ENCODE measurements at places on chromosomes 1 and 21.

DNA sequence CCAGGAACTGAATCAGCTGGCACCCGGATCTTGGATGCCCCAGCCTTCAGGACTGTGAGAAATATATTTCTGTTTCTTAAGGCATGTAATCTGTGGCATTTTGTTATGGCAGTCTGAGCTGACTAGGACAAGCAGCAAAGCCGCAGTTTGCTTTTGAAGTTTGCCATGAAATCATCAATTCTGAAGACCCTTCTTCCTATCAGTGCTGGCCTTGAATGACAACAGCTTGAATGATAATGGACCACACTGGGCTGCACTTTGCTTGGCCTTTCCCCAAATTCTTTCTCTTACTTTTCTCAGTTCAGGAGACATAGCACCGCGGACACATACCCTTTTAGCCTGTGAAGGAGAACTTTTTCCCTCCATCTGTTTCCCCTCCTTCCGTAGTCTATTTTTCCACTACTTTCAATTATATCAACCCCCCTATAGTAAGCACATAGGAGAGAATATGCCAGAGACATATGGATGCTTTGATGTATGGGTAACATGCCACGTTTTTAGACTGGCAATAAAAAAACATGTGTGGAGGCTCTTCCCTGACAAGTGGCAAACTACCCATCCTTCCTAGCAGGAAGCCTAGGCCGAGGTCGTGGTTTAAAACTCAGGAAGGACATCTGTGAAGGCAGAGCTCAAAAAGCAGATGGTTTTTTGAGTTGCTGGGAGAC is 42.9 kb downstream of the HLX start:
- peak; percentile 50 for DNase-seq

- no peak for DNase-seq
Observed at GRCh38 chr1:224494343-224494742, 59.7 kb upstream of the WDR26 start.

- no peak for DNase-seq
Observed at GRCh38 chr1:71572038-71572437, 491.2 kb upstream of the ZRANB2 start.

- DNase-seq = no peak
Observed at GRCh38 chr1:227889047-227889862, 58.5 kb downstream of the WNT9A start.

DNA sequence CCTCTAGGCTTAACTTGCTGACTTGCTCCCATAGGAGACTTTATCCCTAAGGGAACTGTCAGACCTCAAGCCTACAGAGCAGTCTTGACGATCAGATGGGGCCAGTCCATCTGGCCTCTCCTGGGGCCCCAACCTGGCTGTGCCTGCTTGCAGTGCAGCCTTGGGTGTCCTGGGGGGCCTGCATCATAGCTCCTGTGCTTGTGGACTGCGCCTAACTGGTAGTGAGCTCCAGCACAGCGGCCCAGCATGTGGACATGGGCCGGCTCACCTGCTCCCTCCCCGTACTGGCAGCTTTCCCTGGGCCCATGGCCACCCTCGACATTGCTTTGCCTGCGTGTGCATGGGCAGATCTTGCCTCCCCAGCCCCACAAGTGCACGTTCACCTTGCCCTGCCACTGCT is 76.1 kb downstream of the INTS7 start:
- DNase-seq = no peak

- no peak for DNase-seq
Observed at GRCh38 chr1:219985169-219985568, 56.8 kb upstream of the SLC30A10 start.

DNA sequence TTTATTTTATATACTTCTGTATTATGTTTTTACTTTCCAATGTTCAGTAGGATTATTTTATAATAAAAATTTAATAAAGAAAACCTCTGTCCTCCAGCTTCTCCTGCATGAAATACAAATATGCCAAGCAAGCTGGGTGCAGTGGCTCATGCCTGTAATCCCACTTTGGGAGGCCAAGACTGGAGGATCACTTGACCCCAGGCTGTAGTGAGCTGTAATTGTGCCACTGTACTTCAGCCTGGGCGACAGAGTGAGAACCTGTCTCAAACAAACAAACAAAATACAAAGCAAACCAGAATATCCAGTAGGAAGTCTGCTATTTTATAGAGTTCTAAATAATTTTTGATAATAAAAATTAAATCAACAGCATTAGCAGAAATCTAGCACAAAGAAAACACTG is 168.8 kb downstream of the EIF4G3 start:
- no peak for DNase-seq

- no peak for DNase-seq
Observed at GRCh38 chr1:12636098-12636950, 7.6 kb upstream of the AADACL4 start.

- no peak for DNase-seq
Observed at GRCh38 chr1:37724575-37724974, 32.3 kb downstream of the CDCA8 start.

DNA sequence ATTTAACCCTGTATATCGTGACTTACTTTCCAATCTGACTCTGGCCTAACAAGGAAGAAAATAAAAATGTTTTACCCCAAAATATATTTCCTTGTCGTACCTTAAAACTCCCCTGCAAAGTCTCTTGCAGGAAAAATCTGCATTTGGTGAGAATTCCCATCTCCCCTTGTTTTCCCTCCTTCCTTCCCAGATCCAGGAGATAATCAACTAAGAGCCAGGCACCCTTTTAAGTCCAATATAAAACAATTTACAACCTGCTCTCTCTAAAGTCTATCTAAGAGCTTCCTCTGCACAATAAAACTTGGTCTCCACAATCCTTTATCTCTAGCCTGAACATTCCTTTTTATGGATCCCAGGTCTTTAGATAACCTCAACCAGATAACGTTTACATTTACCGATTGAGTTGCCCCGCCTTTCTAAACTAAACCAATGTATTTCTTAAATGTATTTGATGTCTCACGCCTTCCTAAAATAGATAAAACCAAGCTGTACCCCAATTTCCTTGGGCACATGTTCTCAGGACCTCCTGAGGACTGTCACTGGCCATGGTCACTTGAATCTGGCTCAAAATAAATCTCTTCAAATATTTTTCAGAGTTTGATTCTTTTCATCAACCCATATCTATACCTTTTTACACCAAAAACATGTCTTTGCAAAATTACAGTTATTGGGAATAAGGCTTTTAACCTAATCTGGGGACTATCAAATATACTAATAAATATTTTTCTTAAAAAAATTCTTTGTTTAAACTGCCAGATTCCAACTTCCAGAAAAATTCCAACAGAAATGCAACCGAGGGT is 993 bp downstream of the DDX59 start:
- no peak for DNase-seq

GRCh38 chr1:182370532-182370931 is 21.1 kb downstream of the GLUL start:
- no peak for DNase-seq

DNA sequence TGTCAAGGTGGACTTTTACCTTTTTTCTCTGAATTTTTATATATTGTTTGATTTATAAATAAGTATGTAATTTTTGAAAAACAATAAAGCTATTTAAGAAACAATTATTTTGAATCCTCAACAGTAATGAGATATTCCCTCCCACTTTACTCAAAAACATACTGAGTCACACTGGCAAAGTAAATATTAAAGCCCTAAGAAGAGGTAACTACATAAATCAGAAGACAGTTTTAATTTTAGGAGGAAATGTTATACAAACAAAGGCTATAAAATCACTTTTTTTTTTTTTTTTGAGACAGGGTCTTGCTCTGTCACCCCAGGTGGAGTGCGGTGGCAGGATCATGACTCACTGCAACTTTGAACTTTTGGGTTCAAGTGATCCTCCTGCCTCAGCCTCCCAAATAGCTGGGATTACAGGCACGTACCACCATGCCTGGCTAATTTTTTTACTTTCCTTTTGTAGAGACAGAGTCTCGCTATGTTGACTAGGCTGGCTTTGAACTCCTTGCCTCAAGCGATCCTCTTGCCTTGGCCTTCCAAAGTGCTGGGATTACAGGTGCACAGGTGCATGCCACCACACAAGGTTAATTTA is 36.2 kb downstream of the ZSWIM5 start:
- no peak for DNase-seq

DNA sequence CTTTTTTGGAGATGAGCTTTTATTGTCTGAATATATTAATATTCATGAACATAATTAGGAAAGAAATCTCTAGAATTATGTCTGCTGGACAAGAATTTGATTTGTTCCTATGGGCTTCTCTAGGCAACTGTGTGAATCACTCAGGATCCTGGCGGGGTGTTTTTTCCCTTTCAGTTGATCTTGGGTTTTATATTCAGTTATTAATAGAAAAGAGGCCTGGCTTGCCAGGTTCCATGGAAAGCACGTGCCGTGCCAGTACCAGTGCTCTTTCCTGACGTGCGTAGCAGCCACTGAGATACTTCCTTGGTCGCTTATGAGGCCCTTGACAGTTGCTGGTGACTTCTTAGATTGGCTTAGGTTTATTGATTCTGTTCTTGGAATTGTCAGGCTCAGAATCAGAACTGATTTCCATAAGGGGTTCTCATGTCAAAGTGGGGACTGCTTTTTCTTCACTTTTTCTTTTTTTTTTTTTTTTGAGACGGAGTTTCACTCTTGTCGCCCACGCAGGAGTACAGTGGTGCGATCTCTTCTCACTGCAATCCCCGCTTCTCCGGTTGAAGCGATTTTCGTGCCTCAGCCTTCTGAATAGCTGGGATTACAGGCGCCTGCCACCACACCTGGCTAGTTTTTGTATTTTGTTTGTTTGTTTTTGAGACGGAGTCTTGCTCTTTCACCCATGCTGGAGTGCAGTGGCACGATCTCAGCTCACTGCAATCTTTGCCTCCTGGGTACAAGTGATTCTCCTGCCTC is 48.7 kb upstream of the KIF1B start:
- DNase-seq = no peak

DNA sequence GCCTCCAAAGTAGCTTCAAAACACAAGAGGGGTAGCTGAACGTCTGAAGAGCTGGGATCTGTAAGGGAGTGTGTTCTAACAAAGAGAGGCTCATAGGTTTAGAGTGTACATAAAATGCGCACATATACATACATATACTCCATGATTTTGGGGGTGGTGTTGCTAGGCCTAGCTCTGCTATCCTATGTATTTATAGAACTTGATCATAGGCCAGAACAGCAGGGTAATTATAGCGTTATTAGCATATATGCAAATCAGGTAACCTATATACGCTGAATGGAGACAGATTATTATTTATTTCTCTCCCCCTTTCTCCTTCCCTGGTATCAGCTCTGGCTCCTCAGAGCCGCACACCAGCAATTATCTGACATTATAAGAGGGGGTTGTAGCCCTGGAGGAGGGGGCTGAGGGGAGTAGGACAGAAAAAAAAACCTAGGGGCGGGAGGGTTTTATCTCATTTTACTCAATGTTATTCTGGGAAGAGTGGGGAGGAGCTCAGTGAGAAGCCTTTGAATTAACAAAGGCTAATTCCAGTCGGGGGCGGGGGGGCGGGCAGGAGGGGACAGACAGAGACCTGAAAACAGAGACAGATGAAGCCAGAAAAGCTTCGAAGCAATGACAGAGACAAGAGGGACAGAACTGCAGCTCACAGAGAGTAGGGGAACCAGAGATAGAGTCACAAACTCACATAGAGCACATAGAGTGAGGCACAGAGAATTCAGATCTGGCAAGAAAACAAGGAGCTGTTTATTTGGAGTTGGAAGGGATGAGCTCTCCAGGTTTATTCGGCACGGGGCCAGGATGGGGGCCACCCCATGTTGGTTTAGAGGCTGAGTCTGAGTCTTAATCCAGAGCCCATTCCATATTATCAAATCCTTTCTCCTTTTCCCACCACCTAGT is 63.0 kb downstream of the RHBG start:
- DNase-seq = no peak

GRCh38 chr1:178119628-178120027 is 25.7 kb downstream of the RASAL2 start:
- no peak for DNase-seq

GRCh38 chr1:39141925-39142324 is 62.6 kb upstream of the MACF1 start:
- no peak for DNase-seq

GRCh38 chr1:8740034-8740449 is 77.4 kb downstream of the RERE start:
- DNase-seq = no peak

DNA sequence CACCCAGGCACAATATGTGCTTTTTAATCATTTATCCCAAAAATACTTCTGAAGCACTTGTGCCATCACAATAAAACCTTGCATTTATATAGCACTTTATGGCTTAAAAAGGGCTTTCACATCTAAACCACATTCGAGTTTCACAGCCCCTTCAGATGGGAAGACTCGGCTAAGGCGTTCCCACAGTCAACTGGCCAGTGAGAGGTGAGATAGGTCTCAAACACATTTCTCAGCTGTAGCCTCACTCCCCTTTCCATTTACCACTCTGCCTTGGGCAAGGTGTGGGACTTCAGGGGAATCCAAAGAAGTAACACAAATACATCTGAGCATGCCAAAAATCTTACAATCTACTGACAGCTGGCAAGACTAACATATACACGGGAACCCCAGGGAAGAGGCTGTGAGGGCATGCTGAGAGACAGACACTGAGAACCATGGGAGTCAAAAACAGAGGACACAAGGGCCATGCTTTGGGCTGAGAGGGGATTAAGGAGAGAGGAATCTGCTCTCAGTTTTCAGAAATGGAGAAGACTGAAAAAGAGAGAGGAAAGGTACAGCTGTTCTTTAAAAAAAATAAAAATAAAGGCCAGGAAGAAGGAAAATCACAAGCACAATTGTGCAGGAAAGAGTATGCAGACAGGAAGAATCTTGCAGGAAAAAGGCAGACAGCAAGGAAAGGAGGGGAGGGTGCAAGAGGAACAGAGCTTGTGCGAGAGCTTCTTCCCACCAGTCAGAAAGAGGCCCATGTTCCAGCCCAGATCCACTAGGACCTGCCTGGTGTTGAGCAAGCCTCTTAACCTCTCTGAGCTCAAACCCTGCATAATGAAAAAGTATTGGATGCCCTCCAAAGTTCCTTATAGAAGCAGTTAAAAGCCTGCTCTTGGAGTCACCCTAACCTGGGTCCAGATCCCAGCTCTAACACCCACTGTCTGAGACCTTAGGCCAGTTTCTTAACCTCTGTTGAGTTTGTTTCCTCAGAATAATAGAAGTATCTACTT is 73.5 kb downstream of the JAK1 start:
- peak; percentile 38 for DNase-seq

DNA sequence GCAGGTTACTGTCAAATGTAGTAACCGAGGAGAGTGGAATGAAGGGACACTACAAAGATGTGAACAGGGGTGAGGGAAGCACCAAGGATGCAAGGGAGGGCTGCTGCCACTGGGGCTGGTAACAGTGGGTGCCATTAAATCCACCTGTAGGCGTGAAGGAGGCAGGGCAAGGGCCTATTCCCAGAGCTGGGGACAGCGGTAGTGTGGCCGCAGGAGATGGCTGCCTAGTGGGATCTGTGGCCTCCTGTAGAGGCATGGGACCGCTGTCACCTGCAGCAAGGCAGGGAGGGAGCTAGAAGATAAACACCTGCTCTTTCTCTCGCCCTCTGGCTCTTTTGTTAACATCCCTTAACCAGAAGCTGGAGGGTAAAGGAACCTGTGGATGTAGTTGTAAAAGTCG is 80.5 kb upstream of the CNIH3 start:
- no peak for DNase-seq

GRCh38 chr1:196196486-196196885 is 411.8 kb downstream of the KCNT2 start:
- DNase-seq = no peak

GRCh38 chr1:167504467-167504827 is 13.9 kb downstream of the CD247 start:
- no peak for DNase-seq

GRCh38 chr1:42328916-42329496 is 6.0 kb downstream of the FOXJ3 start:
- DNase-seq = peak; percentile 44

All from NCI-H2171 treated with DMSO at 0.1 percent for 48 hours (cell line).